ENCODE measurements at places on chromosomes 4 and X. TPM values are rescaled to one million over a fixed set of nuclear protein-coding genes. Genes with fewer than 3 reads are reported as not detected.

- DNase-seq: no peak
Measured at GRCh38 chrX:21503593-21503992, 129.4 kb downstream of the CNKSR2 start.

PHOX2B gene
- not detected for total RNA-seq

DNA sequence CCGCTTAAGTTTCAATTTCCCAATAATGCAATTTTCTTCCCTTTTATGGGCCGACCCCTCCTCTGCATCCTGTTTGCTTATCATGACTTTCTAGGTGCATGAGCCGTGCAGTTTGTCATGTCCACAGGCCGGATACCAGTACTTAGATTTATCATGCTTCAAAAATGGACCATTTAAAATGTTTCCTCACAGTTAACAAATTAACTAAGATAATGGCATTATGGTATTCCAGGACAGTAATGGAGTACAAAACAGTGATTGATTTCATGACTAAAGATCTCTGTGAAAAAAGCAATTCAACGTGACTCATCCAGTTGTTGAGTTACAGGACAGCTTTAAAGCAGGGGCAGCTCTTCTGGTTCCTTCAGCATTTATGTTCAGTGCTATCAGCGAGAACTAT, 23.0 kb downstream of the SNX25 start:
- DNase-seq: no peak

- DNase-seq: no peak
Measured at GRCh38 chr4:142016031-142016430, 379.6 kb downstream of the IL15 start.
